ENCODE measurements at places on chromosomes 2 and 18. TPM values are rescaled to one million over a fixed set of nuclear protein-coding genes. Genes with fewer than 3 reads are reported as not detected.

CNDP1 gene
- polyA plus RNA-seq = not detected

PLGLB2 gene
- polyA plus RNA-seq = 1.4 TPM

LOXHD1 gene
- 2.1 TPM for polyA plus RNA-seq

IFIH1 gene
- 4.4 TPM for polyA plus RNA-seq

SEC11C gene
- 13.4 TPM for polyA plus RNA-seq

DLX2 gene
- polyA plus RNA-seq = 0.11 TPM

ACADL gene
- polyA plus RNA-seq = 11.6 TPM

VIT gene
- polyA plus RNA-seq = 4.6 TPM

ANKRD44 gene
- polyA plus RNA-seq = 34.8 TPM

MOGAT1 gene
- polyA plus RNA-seq = not detected

TWIST2 gene
- 3.0 TPM for polyA plus RNA-seq

PAX3 gene
- polyA plus RNA-seq = 2.6 TPM

SAG gene
- 0.07 TPM for polyA plus RNA-seq

PRKCE gene
- polyA plus RNA-seq = 6.0 TPM

HAAO gene
- polyA plus RNA-seq = 26.2 TPM

ITGAV gene
- polyA plus RNA-seq = not detected

- no peak for DNase-seq
Measured at GRCh38 chr2:44920751-44921150, 20.8 kb upstream of the SIX3 start.

- no peak for DNase-seq
Measured at GRCh38 chr2:178473373-178473772, 5.0 kb downstream of the FKBP7 start.

GRCh38 chr18:42446195-42446594 lies 491.2 kb downstream of the PIK3C3 start:
- no peak for DNase-seq

DNA sequence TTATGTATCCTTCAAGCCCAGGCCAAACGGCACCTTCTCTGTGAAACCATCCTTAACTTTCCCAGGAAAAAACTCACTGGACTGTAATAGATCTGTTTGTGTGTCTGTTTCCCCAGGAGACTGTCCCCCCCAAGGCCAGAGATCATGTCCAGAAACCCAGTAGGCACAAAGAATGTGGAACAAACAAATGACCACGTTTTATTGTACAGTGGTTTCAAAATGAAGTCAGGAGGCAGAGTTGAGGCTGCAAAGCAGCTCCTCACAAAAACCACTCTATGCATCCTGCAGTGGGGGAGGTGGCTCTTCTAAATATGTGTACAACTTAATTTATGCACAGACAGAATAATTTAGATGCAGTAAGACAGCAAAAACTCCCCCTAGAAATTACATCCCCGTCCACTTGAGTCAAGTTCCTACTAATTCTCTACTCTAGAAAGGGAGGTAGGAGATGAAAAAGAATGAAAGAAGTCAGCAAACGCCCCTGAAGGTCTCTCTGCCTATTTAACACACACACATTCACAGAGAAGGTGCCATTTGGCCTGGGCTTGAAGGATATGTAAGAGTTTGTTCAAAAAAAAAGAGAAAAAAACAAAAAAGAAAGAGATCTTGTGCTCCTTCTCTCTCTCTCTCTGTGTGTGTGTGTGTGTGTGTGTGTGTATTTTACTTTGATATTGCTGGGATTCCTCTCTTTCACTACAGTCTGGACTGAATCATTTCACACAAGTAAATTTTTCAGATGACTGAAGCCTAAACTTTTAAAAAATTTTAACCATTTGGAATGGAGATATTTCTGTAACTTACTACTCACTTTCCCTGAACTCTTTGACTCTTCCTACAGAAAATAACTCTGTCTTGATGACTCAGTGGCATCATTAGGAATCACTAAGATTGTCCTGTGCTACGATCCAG lies 19.5 kb downstream of the BCL2 start:
- no peak for DNase-seq

GRCh38 chr2:178202927-178203326 lies 8.6 kb downstream of the OSBPL6 start:
- no peak for DNase-seq

DNA sequence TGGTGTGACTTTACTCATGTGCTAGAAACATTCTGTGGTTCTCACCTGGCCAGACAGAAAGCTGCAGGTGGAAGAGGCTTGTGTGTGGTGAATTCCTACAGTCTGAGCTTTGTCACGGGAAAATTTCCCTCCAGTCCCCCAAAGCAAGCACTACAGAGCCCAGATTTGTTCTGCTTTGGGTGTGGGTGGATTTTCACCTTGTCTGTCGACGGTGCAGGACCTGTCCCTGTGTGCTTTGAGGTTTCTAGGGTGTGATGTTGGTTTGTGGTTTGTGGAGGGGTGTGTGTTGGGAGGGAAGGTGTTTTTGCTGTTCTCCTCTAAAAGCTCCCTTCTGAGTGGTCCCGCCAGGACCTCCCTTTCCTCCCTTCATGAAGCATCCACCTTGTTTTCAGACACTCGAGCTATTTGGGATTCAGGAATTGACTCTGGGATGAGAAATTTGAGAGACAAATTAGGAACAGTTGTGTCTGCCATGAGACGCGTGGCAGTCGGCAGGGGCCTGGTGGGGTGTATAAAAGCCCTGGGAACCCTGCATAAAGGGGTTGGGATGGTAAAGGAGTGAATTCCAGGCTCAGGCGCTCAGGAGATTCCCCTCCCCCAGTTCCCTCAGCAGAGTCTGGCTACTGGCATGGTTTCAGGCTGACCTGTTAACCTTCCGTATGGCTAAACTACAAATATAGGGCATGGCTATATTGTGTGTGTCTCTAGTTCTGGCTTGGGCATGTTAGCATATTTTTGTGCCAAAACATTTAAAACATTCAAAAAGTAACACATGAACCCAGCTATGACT lies 65.5 kb downstream of the DGKD start:
- DNase-seq = peak; percentile 38

DNA sequence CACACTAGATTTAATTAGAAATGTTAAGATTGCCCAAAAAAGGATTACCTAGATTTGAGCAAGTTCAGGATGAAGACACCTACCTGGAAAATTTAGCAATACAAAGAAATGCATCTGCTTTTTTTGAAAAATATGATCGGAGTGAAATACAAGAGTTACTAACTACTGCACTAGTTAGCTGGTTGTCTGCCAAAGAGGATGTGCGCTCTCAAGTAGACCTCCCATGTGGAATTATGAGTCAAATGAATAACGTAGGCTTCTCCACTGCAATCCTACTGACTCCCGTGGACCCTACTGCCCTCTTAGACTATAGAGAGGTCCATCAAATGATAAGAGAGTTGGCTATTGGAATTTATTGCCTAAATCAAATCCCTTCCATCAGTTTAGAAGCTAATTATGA lies 2.0 kb downstream of the ANKAR start:
- no peak for DNase-seq

- DNase-seq = no peak
Measured at GRCh38 chr2:112813280-112813966, 23.2 kb downstream of the IL1B start.

DNA sequence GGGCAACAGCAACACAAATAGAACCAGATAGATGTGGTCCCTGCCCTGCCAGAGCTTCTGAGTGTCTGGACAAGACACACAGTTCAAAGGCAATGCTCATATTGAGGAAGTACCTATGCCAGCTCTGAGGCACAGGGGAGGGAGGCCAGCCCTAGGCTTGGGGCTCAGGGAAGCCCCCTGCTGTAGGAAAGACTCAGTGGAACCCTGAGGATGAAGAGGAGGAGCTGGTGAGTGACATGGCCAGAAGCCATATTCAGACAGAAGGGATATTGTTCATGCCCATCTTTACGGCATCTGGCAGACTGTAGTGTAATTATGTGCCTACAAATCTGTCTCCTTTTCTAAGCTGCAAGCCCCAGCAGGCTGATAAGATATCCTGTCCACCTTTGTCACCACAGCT lies 8.8 kb downstream of the SIGLEC15 start:
- no peak for DNase-seq

GRCh38 chr2:80244905-80245584 lies 59.5 kb downstream of the LRRTM1 start:
- no peak for DNase-seq

GRCh38 chr18:12882453-12883371 lies 1.3 kb downstream of the PTPN2 start:
- DNase-seq = peak; percentile 57

GRCh38 chr2:205763708-205764211 lies 81.5 kb downstream of the NRP2 start:
- DNase-seq = peak; percentile 51

DNA sequence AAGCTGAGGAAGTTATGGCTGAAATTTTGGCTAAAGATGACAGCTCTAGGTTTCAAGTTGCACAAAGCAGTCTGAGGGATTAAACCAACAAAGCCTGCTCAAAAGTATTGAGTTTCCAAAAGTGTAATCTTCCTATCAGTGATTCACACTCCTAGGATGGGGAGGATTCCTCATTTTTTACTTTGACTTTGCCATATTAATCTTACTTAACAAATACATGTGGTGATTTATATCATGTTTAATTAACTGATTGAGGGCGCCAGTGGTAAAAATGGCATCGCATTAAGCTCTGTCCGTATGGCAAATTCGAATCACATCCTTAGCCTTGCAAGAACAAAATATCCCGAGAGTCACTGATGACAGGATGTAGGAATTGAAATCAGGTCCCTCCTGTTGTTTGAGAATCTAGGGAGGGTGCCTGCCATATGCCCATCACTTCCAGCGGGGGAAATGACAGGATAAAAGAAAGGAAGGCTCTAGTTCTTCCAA lies 78.1 kb upstream of the ETAA1 start:
- DNase-seq = no peak

- DNase-seq = no peak
Measured at GRCh38 chr18:32383050-32383819, 87.4 kb downstream of the GAREM1 start.

DNA sequence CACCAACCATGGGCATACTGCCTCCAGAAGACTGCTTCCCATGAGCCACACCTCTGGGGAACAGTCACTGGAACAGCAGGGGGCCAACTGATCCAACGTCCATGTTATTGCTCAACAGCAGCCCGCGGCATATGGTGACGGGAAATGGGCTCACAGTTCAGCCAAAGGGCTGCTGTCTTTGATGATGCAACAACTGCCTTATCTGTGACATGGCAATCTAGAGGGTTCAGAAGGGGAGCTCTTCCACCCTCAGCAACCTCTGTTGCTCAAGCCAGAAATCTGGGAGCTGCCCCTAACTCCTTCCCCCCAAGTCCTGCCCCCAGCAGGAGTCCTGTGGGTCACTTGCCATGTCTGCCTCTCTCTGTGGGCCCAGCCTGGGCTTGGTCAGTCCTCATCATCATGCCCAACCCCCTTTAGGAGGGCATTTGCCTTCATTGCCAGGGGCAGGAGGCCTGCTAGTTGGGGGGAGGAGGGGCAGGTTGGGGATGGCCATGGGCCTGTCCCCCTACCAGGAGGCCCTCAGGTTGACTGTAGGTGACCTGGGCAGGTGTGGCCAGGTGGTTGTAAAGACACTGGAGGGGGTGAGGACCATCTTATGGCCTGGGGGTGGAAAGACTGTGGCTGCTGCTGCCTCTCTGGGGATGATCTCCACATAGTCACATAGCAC lies 212.9 kb downstream of the CYP26B1 start:
- no peak for DNase-seq

DNA sequence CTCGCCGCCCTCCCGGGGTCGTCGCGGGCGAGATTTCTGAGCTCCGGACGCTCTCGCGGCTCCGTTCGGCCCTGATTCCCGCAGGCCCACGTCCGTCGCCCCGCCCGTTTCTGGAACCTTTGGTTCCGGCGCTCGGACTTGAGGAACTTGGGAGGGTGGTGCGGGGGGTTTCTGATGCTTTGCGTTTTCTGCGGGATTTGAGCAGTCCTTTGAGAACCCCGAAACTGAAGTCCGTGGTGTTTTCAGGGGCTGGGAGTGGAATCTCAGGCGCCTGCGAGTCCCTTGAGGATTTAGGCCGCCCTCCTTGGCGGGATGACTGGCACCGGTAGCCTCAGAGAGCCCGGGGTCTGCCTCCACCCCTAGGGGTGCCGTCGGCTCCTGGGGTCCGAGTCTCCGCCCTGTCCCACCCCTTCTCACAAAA lies 336 bp downstream of the THNSL2 start:
- no peak for DNase-seq

GRCh38 chr2:219612577-219613286 lies 14.7 kb upstream of the SLC4A3 start:
- no peak for DNase-seq

GRCh38 chr2:9565436-9566153 lies 10.0 kb upstream of the ADAM17 start:
- peak; percentile 47 for DNase-seq

DNA sequence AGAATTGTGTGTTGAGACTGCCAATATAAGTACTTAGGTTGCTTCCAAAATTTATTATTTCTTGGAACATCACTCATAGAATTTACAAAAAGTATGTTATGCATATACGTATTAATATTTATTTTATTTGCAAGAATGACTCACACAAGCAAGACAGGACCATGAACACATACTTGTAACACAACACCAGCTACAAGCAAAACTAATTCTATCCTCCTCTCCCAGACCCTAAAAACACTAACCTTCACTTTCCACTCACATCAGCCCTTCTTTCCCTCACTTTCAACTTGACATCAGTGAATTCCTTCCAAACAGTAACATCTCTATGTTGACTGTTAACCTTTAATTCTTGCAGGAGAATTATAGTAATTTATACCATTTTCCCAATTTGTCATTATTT lies 24.3 kb downstream of the OSBPL1A start:
- DNase-seq = no peak

- no peak for DNase-seq
Measured at GRCh38 chr2:27931361-27931950, 40.9 kb downstream of the BABAM2 start.

- DNase-seq = no peak
Measured at GRCh38 chr2:2875296-2875695, 502.3 kb downstream of the EIPR1 start.

- no peak for DNase-seq
Measured at GRCh38 chr2:6164986-6165747, 473.0 kb downstream of the SOX11 start.

GRCh38 chr18:49096021-49096420 lies 145.3 kb upstream of the SMAD7 start:
- no peak for DNase-seq

Data from muscle of arm (tissue), 14 donors.